ENCODE measurements at places on chromosomes 1 and 21.

DNA sequence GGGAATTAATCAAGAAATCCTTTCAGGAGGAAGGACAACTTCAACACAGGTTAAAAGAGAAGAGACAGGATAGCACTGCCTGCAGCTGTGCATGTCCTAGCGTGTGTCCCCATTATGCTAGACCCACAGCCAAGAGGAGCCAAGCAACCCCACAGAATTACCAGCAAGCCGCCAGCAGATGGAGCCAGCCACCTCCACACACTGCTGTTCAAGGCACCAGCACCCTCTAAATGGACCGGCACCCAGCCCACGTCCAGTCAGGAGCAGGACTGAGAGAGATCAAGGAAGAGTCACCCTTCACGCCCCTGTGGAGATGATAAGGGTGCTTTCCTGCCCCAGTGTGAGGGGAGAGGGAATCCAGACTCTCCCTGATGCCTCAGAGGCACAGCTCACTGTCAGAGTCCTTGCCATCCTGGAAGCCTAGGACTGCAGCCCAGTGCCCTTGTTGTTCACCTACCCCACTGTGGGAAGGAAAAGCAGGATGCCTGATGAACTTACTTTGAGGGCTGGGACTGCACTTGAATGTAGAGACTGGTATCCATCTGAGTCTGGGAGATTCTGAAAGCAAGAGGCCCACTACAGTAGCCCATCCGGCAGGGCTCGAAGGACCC, 37.1 kb upstream of the CTTNBP2NL start:
- DNase-seq = peak; percentile 66

GRCh38 chr1:147167365-147167764, 4.9 kb downstream of the PRKAB2 start:
- DNase-seq = peak; percentile 97

DNA sequence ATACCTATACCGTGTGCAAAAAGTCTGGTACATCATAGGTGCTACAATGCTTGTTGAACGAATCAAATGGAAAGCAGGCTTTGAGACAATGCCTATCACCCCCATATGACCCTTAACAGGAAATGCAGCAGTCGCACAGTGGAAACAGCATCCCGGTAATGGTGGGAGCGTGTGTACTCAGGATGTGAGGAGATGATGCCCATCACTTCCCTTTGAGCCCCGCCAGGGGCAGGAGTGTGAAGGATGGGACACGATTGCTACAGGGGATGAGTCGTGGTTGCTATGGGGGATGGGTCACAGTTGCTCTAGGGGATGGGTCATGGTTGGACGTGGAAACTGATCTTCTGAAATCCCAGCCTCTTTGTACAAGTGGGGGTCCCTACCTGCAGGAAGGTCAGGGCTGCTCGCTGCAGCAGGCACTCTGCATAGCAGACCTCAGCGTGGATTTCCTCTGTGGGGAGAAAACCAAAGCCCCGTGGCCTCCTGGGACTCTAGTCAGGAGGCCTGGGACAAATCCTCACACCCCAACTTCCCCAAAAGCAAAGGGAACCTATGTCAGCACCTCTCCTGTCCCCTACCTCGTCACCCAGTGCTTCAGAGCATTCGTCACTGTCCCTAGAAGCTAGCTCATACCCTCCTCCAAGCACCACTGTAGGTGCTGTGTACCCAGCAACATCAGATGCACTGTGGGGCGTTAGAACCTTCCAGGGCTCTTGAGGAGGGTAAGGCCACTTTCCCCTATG, 19.3 kb downstream of the TTC39A start:
- peak; percentile 58 for DNase-seq

GRCh38 chr1:47686731-47687630, 249.1 kb downstream of the FOXD2 start:
- DNase-seq = no peak

GRCh38 chr1:1630191-1630964, 1.6 kb upstream of the MMP23B start:
- no peak for DNase-seq

GRCh38 chr1:25194572-25195020, 37.7 kb downstream of the SYF2 start:
- no peak for DNase-seq

- DNase-seq = no peak
Observed at GRCh38 chr1:42752284-42752683, 12.2 kb upstream of the CLDN19 start.

GRCh38 chr1:6384135-6384534, 9.4 kb downstream of the ACOT7 start:
- DNase-seq = no peak

DNA sequence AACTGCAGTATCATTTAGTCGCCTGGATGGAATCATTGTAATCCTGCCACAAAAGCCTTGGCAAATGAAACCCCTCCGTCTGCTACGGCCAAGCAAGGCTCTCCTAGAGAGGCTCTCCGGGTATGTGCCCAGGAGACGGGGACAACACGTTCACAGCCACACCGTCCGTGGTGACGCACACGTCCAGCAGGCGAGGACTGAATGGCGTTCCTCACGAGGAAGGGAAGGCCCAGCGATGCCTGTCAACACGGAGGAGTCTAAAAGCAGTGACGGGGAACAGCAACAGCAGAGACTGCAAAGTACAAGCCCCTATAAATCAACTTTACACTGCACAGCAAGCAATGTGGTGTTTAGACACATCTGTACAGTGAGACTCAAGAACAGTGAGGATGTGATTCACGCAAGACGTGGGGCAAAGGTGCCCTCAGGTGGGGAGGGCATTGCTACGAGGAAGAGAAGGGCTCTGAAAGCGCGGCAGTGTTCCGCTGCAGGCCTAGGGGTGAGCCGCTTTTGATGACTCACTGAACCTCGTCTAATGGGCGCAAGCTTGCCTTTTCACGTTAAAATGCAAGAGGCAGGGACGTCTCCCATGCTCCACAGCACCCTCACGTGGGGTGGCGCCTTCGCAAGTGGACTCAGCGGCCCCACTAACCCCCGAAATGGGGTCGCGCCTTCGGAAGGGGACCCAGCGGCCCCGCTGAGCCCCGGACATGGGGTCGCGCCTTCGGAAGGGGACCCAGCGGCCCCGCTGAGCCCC, 6.8 kb downstream of the WRAP73 start:
- no peak for DNase-seq

DNA sequence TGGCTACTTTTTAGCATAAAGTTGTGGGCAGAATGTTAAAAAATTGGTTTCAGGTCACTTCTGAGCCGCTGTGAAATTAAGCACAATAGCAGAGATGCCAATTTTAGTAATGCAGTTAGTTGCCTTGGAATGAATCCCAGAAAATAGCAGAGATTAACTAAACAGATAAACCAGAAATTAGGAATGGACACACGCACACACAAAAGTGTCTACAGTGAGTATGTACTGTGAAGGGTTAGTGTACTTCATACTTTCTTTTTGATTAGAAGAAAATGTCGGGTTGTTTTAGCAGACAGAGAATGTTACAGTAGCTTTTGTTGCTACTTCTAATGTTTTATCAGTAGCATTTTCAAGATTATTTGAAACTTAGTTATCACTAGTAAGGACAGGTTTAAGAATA, 106.7 kb downstream of the LEPR start:
- peak; percentile 72 for DNase-seq

GRCh38 chr1:62585469-62586155, 11.7 kb upstream of the ANGPTL3 start:
- DNase-seq = no peak

- no peak for DNase-seq
Observed at GRCh38 chr1:226985839-226986463, 45.9 kb downstream of the COQ8A start.

GRCh38 chr1:212561501-212561931, 47.0 kb upstream of the ATF3 start:
- peak; percentile 75 for DNase-seq

DNA sequence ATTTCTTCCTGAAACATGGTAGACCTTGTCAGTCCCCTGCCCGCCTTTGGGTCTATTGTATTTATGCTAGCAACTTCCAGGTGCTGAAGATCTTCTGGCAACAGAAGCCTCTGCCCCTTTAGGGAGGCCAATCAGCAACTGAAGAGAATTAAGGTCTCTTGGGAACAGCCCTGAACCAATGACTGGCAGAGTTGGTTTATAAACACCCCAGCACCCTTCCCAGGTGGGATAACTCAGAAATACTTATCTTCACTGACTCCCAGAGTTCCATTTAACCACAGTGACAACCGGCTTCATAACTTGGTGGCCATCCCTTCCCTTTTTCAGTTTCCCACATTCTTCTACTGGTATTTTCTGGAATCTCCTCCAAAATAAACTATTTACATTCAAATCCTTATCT, 27.2 kb upstream of the TMCO1 start:
- no peak for DNase-seq

GRCh38 chr1:183019139-183019740, 4.0 kb upstream of the LAMC1 start:
- no peak for DNase-seq

- DNase-seq = no peak
Observed at GRCh38 chr1:91124290-91124985, 102.6 kb upstream of the ZNF644 start.

DNA sequence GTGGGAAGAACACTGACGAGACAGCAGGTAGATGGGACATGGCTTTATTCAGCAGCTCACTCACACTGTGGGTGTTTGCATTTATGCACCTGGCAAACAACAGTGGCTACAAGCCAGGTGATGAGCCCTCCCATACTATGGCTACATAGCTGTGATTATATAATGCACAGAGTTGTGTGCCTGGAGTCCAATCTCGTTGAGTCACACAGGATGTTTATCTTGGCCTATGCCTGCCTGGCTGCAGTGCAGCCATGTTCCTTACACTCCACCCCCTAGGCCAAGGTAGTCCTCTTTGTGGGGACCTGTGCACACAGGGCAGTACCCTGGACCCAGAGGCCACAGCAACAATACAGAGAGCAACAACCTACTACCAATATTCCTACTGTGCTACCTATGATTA, 1643.8 kb downstream of the MRPL39 start:
- DNase-seq = peak; percentile 15

DNA sequence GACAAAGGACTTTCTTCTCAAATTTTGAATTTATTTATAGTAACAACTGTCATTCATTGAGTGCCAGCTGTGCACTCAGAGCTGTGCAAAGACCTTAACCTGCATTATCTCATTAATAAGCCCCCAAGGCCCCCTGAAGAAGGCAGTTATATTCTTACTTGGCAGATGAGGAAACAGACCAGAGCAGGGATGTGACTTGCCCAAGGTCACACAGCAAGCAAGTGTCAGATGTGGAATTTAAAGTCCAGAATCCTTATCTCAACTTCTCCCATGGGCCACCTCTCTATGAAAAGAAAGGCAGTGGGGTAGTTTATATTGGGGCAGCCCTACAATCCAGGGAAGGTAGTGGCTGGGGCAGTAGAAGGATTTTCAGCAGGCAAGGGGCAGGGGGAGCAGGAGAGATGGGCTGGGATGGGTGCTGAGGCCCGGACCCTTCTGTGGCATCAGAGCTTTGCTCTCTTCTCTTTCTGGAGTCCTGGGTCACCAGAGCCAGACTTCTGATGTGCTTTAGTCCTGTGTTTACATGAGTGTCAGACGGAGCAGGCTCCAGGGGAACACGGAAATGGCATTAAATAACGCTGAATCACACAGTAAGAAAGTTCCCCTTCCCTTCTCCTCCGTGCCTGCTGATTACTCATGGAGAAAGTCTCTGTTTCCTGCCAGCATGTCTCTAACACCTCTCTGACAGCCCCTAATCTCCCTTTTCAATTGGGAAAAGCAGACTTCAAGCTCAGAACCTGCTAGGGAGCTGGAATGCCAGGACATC, 39.5 kb downstream of the EPHB2 start:
- peak; percentile 95 for DNase-seq

DNA sequence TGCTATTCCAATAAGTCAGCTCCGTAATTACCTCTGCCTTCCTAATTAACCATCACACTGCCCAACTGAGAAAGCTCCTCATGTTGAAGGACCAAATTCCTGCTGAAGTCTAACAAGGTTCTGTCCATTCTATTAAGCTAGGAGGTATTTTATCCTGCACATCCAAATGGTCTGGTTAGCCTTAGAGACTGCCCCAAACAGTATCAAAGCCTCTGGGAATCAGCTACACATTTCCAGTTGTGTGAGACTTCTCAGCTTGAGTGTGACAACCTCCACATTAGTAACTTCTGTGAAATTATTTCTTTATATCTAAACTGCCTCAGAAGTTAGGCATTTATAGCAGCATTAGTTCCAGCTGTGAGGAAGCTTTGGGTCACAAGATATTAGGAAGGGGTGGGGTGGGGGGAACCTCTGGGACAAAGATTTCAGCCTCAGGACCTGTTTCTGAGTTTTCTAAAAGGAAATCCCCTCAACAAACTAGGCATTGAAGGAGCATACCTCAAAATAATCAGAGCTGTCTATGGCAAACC, 150.5 kb upstream of the DUSP10 start:
- DNase-seq = no peak

DNA sequence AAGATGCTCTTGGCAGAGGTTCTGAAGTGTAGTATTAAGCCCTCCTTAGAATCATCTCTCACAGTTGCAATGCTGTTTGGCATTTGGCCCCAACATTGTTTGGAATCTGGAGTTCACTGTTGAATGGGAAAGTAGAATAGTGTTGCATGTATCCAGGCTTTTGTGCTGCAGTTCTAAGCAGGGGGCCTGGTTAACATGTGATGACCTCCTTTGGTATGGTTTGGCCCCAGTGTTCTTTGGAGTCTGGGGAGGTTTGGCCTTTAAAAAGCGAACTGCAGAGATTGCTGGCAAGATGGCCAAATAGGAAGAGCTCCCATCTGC, 61.8 kb upstream of the PLD5 start:
- DNase-seq = no peak

GRCh38 chr1:25120281-25120680, 112.0 kb downstream of the SYF2 start:
- no peak for DNase-seq

DNA sequence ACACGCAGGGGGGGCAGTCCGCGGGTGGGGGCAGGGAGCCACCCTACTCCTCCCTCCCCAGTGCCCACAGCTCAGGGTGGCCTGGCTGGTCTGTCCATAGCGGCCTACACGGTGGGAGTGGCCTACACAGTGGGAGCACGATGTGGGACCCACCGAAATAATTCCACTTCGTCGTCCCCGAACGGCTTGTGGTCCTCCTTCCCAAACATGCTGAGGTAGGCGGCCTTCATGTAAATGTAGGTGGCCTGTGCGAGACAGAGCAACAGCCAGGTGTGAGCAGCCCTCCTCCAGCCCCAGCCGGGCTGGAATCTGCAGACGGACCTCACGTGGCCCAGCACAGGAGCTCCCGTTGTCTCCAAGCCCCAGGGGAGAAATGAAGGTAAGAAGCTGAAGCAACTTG, 34.4 kb downstream of the TTC39A start:
- no peak for DNase-seq

DNA sequence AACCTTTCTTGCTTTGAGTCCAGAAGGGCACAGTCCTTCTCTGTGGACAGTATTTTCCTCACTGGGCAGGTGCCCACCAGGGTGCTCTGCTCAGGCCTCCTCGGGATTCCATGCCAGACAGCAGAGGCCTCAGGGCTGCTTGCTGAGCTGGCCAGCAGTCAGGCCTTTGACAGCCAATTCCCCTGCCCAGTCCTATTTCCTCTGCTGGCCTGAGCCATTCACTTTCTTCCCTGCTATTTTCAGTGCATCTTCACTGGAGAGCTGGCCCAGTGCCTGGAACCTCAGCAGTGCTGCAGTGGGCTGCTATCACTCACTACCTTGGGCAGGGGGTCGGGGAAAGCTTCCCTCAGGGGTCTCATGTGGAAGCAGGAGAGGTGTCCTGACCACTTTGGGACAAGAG, 33.2 kb downstream of the KCNA10 start:
- DNase-seq = no peak

- DNase-seq = peak; percentile 93
Observed at GRCh38 chr1:144551543-144552424, 40.9 kb upstream of the PPIAL4F start.
